Dorsolateral prefrontal cortex (tissue), 122 donors: ENCODE measurements at places on chromosomes 13 and 19.

GRCh38 chr19:10966809-10967208, 6.0 kb downstream of the SMARCA4 start:
- DNase-seq: no peak

- DNase-seq: no peak
These were observed 6.0 kb downstream of the STK24 start for GRCh38 chr13:98570929-98571372.

GRCh38 chr19:6802336-6803035, 30.0 kb downstream of the VAV1 start:
- no peak for DNase-seq

DNA sequence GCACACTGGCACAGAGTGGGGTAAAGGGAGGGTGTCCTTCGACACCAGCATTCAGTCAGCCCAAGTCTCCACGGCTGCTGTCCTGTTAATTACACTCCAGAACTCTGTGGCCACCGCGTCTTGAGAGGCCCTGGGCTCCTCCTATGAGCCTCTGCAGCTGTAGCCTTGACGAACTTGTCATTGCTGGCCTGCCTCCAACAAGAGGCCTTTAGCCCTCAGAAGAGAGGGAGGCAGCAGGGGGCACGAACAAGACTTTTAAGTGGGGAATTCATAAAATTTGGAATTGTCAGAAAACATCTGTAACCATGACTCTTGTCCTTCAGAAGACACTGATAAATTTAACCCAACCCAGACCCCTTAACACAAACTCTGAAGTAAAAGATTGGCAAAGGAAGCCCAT, 241.9 kb downstream of the UQCRFS1 start:
- no peak for DNase-seq

GRCh38 chr19:49126575-49126974, 7.2 kb downstream of the PPFIA3 start:
- DNase-seq: no peak

GRCh38 chr13:28117689-28118377, 17.5 kb upstream of the FLT3 start:
- no peak for DNase-seq

DNA sequence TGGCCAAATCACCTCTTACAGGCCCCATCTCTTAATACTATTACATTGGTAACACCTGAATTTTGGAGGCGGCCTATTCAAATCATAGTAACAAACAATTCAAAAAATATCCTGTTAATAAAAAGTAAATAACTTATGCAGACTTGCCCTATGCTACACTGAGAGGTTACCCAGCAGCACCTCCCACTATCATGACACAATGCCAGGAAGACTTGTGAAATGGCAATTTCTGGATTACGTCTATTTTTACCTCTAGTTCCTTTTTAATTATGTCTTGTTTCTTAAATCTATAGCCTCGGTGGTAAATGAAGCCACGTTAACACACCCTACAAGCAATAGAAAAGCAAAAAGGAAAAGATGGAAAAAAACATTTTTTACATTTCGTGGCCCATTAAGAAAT, 6.2 kb upstream of the DZIP1 start:
- no peak for DNase-seq

DNA sequence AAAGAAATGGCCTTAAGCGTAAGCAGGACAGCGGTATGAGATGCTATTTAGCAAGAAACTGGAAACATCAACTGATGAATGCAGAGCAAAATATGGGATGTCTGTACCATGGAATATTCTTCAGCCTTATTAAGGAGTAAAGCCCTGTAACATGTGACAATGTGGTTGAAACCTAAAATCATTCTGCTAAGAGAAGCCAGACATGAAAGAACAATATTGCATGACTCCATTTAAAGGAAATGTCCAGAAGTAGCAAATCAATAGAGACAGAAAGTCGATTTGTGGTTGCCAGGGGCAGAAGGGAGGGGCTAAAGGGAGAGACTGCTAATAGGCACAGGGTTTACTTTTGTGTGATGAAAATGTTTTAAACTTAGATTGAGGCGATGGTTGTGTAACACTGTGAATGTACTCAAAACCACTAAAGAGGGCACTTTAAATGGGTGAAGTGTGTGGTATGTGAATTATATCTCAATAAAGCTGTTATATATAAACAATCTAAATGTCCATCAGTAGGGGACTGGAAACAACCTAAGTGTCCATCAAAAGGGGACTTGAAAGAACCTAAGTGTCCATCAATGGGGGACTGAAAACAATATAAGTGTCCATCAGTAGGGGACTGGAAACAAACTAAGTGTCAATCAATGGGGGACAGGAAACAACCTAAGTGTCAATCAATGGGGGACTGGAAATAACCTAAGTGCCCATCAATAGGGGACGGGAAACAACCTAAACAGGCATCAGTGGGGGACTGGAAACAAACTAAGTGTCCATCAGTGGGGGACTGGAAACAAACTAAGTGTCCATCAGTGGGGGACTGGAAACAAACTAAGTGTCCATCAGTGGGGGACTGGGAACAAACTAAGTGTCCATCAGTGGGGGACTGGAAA, 45.4 kb downstream of the CCL25 start:
- DNase-seq: no peak

DNA sequence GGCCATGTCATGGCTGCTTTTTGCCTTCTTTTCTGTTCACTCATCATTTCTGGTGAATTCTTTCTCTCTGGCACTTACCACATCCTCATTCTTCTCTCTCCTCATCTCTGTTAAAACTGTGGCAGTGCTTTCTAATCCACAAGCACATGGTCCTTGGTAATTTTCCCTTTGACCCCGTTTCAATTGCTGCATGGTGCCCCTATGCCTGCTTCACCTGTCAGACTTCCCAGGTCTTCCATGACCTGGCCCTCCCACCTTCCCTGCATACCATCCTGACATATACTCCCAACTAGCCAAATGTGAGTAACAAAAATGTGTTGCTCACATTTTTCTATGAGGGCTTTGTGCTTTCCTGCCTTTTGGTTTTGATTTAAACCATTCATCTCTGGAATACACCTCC, 286.5 kb downstream of the MTUS2 start:
- no peak for DNase-seq
